Stimulated activated CD8-positive, alpha-beta memory T cell treated with anti-CD3 and anti-CD28 coated beads, Interleukin-7, amount 100 ng/mL, for 1 hour (primary cell): ENCODE measurements at places on chromosomes 12 and 14.
A peak's percentile ranks its signal among the peaks of the same experiment; 100 is the strongest.

DNA sequence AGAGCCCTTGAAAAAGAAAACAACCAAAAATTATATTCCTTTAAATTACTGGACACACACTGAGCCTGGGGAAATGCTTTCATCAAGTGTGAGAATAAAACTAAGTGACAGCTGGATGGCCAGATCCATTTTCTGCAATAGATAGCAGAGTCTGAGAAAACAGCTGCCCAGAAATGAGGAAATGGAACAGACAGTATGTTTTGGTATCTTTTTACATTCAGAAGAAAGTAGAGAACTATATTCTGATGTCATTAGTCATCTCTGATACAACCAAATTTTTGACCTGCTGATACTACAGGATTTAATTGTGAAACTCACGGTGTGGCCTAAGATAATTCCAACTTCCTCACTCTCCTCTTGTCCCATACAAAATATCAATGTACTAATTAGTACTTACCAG is 78.2 kb downstream of the HMGA2 start:
- DNase-seq: no peak

GRCh38 chr12:43882578-43883178 is 46.8 kb downstream of the TMEM117 start:
- no peak for DNase-seq

DNA sequence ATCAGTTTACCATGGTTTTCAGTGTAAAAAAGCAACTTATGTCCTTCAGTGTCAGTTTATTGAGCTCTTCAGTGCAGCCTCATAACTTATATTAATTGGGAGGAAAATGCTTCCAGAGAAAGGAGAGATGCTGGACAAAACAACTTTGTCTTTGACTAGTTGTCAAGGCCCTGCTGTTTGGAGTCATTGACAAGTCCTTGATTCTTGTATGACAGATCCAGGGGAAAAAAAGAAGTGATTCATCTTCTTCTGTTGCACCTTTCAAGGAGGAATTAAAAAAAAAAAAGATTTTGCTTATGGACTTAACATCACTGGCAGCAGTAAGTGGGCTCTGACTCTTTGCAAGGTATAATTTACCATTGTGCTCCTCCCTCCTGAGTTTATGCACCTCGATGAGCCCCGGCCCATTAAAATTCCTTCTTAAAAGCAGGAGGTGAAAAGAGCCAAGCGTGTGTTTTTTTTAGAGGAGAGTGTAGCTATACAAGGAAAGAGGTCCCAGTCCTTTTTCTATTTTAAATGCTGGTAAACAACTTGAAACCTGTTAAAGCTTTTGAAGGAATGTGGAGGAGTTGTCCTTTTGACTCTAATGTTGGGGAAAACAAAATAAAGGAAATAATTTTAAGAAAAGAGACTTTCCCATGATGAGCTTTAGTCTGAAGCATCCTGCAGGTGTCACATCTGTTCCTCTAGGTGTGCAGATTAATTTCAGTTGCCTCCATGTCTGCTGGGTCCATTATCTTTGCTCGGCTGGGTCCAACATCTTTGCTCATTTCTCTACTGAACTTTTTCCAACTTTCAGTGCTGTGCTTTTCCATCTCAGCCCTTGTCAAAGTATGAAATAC is 431.6 kb downstream of the RAD51B start:
- no peak for DNase-seq

- DNase-seq: peak; percentile 34
These were observed 51.1 kb downstream of the SLC38A1 start for GRCh38 chr12:46217541-46218321.

GRCh38 chr14:50823762-50824636 is 7.0 kb downstream of the NIN start:
- DNase-seq: no peak

DNA sequence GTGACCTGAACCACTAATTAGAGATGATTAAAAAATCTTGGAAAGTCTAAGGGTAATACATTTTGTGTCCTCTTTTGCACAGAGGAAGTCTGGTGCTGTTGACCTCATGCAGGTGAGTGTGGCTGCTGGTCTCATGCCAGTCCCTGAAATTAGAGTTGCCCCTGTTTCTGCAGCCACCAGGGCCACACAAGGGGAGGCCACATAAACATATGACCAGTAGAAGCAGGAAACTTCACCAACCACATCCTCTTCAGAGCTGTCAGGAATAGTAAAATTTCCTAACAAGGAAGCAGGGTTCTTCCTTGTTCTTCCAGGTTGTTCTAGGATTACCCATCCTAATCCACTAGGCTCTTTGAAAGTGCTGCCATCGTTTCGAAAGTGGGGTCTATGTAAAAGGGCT is 28.3 kb downstream of the PSMA6 start:
- no peak for DNase-seq

- DNase-seq: no peak
These were observed 3.1 kb downstream of the MUCL1 start for GRCh38 chr12:54857406-54857805.

DNA sequence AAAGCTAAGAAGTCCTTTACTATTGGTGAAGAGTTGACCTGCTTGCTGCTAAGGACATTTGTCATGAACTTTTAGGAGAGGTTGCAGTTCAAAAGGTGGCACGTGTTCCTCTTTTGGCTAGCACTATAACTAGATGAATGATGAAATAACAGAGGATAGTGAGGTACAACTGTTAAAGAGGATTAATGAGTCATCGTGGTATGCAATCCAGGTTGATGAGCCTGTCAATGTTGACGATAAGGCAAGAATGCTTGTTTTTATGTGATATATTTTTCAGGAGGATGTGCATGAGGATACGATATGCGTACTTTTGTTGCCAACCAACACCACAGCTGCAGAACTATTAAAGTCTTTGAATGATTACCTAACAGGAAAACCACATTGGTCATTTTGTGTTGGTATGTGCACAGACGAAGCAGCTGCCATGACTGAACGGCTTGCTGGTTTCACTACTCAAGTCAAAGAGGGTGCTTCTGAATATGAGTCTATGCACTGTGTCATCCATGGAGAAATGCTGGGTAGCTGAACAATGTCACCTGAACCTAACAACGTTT is 10.6 kb downstream of the CEP128 start:
- DNase-seq: no peak

GRCh38 chr14:35999294-35999693 is 173.2 kb downstream of the BRMS1L start:
- DNase-seq: no peak

- no peak for DNase-seq
These were observed 659.7 kb upstream of the TMEM132C start for GRCh38 chr12:127607146-127607725.

DNA sequence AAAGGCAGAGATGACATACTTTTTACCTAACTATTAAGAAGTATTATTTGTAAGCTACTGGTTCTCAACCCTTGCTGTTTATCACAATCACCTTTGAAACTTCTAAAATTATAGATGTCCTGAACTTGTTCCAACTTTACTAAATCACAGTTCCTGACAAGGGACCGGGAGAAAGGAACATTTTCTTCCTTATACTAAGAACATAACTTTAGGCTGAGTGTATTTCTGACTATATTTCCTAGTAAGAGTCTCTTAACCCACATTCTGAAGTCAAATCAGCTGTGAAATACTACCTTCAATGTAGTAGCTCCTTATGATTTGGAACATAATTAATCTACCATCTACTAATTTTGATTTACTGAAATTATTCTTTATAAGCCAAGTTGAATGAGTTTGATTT is 80.2 kb downstream of the BAZ1A start:
- no peak for DNase-seq

DNA sequence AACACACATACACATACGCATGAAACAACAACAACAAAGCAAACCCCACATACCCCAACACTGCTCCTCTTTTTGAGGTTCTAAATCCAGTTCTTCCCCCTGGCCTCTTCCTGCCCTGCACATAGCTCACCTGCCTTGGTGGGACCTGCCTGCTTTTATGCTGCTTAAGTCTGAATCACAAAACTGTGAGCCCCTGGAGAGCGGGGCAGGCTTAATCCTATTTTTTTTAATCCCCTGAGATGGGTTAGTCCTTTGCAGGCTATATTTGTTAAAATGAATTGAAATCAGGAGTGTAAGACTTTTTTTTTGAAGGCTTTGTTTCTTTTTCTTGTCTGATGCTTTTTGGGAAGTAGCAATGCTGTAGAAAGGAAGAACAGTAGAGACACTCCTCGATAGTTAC is 84.6 kb upstream of the MAX start:
- DNase-seq: no peak

DNA sequence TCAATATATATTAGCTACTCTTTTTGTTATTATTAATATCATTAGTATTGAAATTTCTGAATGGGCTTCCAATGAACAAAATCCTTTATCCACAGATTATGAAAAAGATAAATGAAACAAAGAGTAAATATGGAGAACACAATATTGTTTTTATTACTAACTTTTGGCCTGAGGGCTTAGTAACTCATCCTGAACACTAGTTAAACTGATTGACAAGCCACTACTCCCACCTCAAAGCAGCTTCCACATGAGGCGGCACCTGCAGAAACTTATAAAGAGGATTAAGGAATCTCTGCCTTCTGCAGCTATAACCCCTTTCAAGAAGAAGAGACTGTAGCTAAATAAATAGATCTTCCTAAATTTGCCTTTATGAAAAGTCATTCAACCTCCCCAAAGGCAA is 187.6 kb upstream of the ALG10 start:
- DNase-seq: no peak

DNA sequence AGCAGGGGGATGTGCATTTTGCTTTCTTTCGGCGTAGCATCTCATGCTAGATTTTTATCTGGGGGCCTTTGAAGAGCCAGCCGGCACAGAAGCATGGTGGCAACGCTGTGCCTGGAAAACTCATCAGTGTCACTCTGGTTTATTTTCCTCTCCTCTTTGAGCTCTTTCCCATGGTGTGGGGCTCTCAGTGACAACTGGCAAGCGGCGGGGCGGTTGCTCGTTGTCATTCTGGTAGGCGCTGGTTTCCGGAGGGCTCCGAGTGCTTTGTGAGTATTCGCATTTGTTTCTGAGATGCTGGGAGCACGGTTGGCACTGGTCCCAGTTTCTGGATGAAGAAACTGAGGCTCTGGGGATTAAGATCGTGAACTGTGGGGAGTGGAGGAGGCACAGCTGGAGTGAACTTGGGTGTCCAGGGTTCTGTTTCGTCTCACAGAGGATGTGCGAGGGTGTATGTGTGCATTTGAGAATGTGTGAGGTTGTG is 23.3 kb downstream of the TPCN1 start:
- no peak for DNase-seq

DNA sequence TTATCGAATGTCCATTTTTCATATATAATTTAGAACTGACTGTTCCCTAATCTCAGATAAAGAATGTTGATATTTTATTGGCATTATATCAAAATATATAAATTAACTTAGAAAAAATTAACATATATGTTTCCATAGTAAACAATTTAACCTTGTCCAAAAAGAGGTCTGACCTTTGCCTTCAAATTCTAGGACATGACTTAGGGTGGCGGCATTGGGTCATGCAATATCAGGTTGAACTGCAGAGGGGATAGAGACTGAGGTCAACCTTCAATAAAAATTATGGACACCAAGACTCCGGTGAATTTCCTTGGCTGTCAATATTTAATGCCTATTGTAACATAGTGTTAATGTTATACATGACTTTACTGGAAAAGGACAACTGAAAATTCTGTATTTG is 199.8 kb downstream of the RPL10L start:
- DNase-seq: no peak

DNA sequence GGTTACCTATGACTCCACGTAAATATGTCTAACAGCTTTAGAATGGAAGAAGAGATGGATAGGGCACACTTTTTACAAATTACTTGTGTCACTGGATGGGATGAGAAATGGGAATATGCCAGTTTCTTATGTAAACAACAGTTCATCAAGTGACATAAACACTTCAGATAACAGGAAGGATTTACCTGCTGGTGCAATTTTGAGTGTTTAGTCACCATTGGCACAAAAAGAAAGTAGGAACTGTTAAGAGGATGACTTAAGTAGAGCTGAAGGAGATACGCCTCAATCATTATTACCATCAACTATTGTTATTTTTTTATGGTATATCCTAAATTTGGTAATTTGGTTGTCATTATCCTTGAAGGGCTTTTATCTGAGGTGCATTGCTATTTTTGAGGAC is 83.2 kb downstream of the RMST start:
- no peak for DNase-seq

- no peak for DNase-seq
These were observed 413.5 kb downstream of the CCDC91 start for GRCh38 chr12:28603801-28604200.

DNA sequence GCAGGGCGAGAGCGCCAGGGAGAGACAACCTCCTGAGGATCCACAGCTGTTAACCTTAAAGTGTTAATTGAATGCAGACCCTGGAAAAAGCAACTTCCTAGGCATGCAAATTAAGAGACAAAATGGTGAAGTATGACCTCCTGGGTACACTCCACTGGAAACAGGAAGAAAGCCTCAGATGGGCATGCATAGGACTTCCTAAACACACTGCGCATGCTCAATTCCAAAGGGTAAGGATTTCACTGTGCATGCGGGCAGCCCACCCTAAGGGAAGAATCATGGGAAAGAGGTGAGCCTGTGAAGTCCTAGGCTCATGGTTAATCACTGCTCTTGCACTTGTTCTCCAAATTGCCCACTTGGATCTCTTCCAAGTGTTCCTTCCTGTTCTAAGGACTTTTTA is 80.5 kb upstream of the CAPRIN2 start:
- no peak for DNase-seq

DNA sequence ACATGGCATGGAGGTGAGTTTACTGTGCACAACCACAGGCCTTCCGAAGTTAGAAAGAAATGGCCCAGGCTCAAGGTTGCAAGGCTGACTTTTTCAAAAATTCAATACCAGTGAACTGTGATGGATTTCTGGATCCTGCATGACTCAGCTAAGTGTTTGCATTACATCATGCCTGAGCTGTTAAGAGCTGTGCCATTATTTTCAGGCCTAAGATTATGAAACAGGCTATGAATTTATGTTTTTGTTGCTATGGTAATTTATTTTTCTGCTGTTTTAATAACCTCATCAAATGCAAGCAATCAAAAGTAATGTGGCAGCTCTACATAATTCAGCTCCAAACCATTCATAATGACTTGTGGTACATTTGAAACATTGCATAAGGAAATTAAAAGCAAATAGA is 457.7 kb upstream of the TMEM132C start:
- no peak for DNase-seq

DNA sequence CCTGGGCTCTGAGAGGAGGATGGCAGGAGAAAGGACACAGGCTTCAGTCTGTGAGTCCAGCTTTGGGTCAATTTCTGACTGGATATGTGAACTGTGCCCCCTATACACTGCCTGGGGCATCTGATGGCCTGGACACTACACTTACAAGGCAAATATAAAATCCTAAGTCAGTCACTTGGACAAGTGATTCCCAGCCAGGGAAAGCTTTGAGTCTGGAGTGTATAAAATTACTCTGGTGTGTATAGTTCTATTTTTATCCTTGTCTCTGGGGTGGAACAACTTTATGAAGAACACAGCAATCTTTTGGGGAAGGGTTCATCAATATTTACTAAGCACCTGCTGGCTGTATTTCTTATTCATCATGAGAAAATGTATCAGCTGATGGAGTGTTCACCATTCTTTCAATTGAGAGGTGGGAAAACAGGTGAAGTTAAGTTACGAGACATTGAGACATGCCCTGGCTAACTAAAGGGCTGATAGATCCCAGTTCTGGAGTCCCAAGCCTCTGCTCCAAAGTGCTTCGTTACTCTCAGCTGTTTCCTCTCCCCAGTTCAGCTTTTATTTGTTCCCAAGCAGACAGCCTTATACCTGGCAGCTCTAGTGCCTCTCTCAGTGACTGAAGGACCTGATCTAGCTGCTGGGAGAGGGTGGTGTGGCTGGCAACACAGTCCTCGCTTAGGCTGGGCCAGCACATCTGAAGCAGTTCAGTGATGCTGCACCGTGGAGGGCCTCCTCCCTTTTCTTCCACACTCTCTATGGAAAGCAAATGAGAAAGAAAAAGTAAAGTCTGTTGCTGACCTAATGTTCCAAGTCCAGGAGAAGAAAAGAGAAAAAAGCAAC is 30.9 kb downstream of the ZFYVE26 start:
- no peak for DNase-seq

GRCh38 chr14:67837011-67837624 is 17.5 kb downstream of the RAD51B start:
- no peak for DNase-seq
